Trophoblast cell (in vitro differentiated cells and primary cell): ENCODE measurements at places on chromosomes 1 and 21.

DNA sequence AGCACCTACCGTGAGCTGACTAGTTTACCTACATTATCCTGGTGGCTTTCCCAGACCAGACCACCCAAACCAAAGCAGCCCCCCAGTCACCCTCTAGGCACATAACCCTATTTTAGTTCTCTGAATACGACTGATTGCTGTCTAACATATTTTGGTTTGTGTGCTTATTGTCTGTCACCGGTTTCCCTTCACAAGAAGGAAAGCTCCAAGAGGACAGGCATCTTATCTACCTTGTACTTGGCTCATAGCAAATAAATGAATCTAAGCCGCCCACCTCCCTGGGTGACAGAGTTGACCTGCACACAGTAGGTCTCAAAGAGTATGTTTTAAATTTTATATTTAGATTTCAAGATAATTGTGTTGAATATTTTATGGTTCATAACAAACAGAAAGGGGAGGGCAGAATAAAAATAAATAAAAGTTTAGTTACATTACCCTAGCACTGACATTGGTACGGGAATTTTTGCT lies 904 bp upstream of the PRDX6 start:
- DNase-seq, result no peak

DNA sequence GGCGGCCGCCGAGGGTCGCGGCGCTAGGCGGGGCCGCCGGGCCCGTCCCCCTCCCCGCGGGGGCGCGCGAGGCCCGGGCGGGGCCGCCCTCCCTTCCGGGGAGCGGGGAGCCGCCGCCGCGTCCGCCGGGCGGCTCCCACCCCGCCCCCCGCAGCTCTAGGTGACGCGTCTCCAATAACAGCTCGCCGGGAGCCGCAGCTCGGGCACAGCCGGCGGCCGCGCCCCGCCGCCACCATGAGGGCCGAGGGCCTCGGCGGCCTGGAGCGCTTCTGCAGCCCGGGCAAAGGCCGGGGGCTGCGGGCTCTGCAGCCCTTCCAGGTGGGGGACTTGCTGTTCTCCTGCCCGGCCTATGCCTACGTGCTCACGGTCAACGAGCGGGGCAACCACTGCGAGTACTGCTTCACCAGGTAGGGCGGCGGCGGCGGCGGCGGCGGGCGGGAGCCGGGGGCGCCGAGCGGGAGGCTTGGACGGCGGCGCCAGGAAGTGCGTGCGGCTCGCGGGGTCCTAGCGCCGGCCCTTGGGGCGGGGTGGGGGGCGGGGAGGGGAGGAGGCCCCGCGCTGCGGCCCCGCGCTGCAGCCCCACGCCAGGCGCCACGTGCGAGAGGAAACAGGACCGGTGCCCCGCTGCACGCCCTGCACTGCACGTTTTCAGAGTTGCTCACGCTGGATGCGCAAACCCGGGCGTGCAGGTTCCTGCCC lies at the start of gene SMYD2:
SMYD2 (plus strand) TSS at position 139 of the 699 bp plus-strand sequence; CDS start at position 235, 96 bp downstream.
- DNase-seq, result peak; percentile 76

GRCh38 chr1:10939654-10940450 lies 72.6 kb upstream of the TARDBP start:
- no peak for DNase-seq

DNA sequence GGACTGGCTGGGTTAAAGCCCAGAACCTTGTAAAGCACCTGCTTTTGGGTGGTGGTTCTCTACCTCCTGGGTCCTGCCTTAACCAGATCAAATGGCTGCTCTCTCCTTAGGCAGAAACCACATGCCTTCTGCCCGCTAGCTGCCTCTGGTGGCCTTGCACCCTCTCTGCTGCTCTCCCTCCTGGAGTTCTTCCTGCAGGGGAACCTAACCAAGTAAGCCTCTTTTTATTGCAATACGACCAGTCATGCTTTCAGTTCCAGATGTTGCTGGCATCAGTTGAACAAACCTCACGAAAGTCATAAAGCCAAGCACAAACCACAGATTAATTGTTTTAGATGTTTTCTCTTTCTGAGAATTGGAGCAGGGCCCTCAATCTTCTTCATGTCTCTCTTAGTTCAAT lies 118.9 kb downstream of the GDAP2 start:
- no peak for DNase-seq

- DNase-seq, result peak; percentile 78
Measured at GRCh38 chr1:220094016-220094911, at the start of gene IARS2. Gene IARS2, plus strand, starts transcription at chr1:220094132. Its CDS starts 85 bp downstream, at chr1:220094217.

DNA sequence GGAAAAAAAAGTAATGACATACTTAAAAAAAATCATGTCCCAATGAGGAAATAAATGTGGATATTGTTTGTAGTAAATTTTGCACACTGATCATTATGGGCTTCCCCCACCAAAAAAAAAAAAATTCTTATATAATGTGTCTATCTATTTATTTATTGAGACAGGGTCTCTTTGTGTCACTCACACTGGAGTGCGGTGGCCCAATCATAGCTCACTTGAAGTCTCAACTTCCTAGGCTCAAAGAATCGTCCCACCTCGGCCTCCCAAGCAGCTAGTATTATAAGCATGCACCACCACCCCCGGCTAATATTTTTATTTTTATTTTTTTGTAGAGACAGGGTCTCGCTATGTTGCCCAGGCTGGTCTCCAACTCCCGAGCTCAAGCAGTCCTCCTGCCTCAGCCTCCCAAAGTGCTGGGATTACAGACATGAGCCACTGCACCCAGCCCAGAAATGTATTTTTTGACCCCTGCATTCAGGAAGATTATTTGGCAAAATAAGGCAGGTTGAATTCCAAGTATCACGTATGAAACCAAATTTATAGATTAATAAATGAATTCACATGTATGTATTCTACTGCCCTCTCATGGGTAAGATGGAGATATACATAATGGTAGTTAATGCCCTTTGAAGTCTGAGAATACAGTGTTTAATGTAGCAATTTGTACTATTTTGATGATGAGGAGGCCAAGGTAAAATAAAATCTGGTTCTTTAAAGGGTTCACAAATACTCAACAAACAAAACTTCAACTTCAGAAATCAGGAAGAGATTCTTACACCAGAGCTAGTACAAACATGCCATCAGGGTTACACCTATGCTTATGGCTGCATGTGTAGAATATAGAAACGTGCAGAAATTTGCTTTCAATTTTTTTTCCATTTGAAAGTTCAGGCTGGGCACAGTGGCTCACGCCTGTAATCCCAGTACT lies 1.4 kb upstream of the DENND2C start:
- DNase-seq, result peak; percentile 10

DNA sequence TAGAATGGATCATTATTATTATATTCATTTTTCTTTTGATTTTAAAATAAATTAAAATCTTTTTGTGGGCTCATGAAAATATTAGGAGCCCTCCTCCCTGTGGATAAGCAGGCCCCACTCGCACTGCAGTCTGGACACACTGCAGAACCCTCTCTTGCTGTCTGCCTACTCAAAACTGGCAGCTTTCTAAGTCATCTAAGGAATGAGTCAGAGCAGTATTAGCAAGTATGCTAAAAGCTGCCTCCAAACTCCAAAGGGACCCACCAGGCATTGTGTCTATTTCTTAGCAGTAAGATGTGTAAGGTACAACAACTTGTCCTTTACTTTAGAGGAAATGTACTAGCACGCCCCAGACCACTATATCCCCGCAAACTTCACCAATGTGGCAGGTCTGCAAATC lies 108.8 kb downstream of the SYF2 start:
- no peak for DNase-seq

GRCh38 chr1:234093741-234094140 lies 189.3 kb downstream of the SLC35F3 start:
- DNase-seq, result no peak

DNA sequence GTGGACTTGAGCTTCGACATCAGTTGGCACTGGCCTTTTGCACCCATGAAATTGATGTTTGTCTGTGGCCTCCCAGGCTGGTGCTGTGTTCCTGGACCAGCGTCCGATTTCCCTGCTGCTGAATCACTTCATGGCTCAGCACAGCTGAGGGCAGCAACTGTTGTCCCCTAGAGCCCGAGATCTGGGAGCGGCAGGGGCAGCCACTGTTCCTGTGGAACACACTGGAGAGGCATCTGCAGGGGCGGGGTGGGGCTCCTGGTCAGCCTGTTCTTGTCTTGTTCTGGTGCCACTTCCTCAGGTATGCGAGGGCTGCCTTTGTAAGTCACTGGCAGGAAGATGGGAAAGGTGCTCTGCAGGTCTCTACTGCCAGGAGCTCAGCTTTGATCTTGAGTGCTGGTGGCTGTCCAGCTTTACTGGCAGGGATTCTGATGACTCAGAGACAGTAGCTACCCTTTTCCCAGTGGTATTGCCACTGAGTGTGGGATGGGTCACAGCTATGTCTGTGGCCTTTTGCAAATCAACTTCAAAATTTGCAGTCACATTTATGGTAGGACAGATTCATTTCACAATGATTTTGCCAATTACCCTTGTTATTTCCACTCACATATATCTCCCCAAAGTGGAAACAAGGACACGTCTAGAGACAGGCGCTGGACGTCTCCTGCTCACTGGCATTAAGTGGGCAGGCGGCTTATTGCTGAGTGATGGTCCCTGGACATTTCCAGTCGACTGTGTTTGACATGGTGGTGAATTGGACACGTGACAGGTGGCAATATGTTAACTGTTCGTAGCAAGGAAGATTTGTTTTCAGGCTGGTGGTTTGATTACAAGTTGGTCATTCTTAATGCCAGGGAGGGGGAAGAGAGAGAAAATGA lies 15.3 kb downstream of the AGPAT3 start:
- no peak for DNase-seq

- no peak for DNase-seq
Measured at GRCh38 chr21:36125512-36126207, 9.2 kb upstream of the CBR3 start.

DNA sequence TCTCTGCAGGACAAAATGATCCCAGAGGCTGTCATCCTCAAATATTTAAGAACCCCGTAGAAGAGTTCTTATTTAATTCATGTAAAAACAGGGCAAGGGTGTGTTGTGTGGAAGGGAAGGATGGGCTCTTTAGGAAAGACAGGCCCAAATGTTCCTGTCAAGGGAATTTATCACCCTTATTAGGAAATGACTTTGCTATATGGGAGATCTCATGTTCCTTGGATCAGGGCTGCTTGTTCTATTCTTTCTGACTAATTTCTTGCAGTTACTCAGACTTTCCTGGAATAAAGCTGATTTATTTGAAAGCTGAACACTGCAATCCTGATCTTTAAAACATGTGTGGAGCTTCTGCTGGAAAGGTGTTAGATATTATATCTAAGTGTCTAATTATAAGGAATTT lies 72.8 kb downstream of the SELENOF start:
- no peak for DNase-seq
